ENCODE measurements at places on chromosomes 3 and 15. TPM values are rescaled to one million over a fixed set of nuclear protein-coding genes. Genes with fewer than 3 reads are reported as not detected.

DNA sequence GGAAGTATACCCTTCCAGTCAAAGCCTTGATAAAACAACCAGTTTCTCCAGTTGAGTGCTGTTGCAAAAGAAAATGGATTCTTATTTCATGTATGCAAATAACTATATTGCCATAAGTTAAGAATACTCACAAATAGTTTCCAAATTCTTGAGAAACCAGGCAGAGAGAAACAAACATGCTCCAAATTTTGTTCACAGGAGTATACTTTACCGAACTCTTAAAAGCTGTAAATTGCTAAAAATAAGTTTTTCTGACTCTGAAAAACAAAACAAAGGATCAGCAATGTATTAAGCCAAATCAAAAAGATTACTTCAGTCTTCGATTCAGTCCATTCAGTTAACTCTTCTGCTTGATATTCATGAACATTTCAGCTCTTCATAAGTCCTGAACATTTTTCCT, 646.5 kb downstream of the MCTP2 start:
- DNase-seq: peak; percentile 2

GRCh38 chr3:30943206-30943605, 48.7 kb upstream of the GADL1 start:
- DNase-seq: no peak

DNA sequence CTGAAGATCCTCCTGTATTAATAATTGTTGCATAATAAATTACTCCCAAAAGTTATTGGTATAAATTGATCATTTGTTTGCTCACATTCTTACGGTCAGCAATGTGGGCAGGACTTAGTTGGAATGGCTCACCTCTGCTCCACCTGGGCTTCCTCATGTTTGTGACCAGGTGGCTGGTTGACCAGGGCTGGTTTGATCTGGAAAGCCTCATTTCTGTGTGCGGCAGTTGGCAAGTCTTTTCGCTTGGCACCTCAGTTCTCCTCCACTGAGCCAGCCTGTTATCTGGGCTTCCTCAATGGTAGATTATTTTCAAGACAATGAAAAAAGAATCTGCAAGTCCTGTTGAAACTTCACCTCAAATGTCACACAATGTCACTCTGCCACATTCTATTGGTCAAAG, 301.1 kb downstream of the TBL1XR1 start:
- DNase-seq: no peak

- no peak for DNase-seq
Observed at GRCh38 chr3:128619146-128619890, 31.3 kb downstream of the RPN1 start.

GRCh38 chr3:178072391-178073305, 463.6 kb upstream of the KCNMB2 start:
- no peak for DNase-seq

- no peak for DNase-seq
Observed at GRCh38 chr15:55475842-55476241, 32.2 kb downstream of the DNAAF4 start.

- no peak for DNase-seq
Observed at GRCh38 chr3:26668171-26668570, 45.6 kb downstream of the LRRC3B start.

- DNase-seq: no peak
Observed at GRCh38 chr3:12192655-12193484, 34.2 kb upstream of the TIMP4 start.

GRCh38 chr3:160150525-160150924, 74.7 kb upstream of the C3orf80 start:
- DNase-seq: no peak

- no peak for DNase-seq
Observed at GRCh38 chr3:38163117-38163840, 2.1 kb upstream of the OXSR1 start.

DNA sequence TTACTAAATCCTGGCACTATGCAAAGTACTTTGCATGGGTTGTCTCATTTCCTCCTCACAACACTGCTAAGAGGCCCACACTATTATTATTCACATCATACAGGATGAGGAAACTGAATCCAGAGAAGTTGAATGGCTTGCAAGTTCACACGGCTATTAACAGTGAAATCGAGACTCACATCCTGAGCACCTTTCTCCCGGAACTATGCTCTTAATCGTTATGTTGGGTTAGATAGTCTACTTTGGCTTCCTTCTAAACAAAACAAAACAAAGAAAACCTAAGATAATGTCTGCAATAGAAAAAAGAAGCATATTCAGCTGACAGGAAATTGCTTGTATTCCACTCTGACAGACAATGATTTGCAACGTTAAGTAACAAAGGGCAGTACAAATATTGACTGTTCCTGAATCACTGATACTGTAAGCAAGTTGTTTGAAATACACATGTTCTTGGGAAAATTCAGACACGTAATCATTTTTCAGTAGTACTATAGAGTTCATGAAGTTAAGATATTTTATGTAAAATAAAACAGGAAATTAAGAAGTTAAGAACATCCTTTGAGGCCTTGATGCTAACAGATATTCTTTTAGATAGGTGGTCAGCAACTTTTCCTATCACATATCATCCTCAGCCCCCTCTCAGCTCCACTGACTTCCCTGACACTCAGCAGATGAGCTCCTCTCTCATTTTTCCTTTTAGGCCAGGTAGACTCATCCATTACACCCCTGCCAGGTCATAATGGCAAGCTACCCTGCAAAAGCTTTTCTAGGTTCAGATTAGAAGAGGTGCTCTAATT, 40.7 kb downstream of the C2CD4B start:
- no peak for DNase-seq

- no peak for DNase-seq
Observed at GRCh38 chr3:175518459-175518858, 659.3 kb downstream of the NAALADL2 start.

GRCh38 chr3:48951764-48952163, 33.1 kb downstream of the ARIH2 start:
- DNase-seq: no peak

DNA sequence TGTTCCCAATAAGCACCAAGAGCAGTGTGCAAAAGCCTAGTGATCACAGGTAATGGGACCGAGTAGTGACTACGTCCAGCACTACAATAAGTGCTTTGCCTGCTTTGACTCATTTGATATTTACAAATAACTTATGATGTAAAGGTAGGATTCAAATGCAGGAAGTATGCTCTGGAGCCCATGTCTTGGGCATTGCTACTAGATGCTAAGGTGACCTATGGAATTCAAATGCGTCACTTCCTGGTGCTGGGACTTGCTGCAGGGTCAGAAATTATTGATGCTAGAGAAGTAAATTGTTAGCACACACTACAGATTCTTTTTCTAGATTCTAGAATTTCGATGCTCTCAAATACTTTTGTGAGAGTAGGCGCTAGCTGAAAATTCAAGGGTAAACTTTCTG, 101.2 kb upstream of the TSC22D2 start:
- no peak for DNase-seq

GRCh38 chr15:47803767-47804166, 86.5 kb downstream of the SEMA6D start:
- no peak for DNase-seq

DNA sequence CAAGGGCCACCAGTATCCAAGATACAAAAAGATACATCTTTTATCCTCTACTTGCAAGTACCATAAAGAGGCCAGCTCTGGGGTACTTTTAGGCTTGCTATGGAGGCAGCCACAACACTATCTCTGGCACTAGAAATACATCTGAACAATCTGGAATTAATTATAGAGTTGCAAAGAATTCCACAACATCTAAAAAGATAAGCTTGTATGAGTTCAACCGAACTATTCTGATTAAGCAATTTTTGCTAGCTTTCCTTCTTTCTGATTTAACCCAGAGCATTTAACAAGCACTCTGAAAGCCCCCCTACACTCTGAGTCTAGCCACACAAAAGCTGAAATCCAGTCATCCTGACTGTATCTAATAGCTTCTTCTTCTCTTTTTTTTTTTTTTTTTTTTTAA, 95.4 kb downstream of the FRMD5 start:
- no peak for DNase-seq

- no peak for DNase-seq
Observed at GRCh38 chr3:102374863-102375634, 59.8 kb upstream of the ZPLD1 start.

- no peak for DNase-seq
Observed at GRCh38 chr15:88066636-88067330, 189.8 kb downstream of the NTRK3 start.

DNA sequence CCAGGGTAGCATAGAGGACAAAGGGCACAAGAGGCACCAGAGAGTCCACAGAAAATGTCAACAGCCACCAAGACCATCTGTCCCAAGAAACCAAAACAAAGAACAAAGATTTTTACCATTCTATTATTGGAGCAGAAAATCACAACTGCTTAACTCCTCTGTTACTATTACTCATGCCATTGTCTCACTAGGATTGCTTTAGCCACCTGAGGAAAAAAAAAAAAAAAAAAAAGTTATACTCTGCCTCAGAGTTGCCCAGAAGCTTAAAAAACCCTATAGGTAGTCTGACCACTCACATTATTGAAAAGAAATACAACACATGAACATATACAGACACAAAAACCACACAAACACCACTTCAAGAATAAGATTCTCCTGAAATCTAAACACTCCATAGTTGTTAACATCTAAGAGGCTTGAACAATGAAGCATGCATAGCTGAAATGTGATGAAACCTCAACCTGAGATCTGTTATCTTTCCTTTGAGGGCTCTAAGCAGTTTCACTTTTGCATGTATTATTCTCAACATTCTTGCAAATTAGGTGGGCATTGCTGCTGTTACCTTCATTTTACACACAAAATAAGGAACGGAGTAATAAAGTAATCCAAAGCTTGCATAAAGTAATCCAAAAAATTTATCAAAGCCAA, 85.4 kb downstream of the IGSF11 start:
- no peak for DNase-seq

GRCh38 chr15:43966646-43967045, 139.8 kb downstream of the WDR76 start:
- DNase-seq: no peak

GRCh38 chr15:80159811-80160569, 7.2 kb downstream of the FAH start:
- peak; percentile 39 for DNase-seq

DNA sequence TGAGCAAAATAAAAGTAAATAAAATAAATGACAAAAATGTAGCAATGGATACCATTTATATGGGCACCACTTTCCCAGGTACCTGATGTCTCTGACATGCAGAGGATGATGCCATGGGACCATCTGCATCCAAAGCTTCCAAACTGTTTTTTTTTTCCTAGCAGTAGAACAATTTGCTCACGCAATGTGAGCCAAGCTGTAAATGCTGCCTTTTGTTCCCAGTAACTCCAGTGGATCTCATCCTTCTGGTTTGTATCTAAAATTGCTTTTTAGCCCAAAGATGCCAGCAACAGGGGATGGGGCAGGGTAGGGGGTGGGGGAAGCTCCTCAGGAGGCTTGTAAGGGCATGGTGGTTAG, 32.7 kb downstream of the SLC12A8 start:
- DNase-seq: no peak

DNA sequence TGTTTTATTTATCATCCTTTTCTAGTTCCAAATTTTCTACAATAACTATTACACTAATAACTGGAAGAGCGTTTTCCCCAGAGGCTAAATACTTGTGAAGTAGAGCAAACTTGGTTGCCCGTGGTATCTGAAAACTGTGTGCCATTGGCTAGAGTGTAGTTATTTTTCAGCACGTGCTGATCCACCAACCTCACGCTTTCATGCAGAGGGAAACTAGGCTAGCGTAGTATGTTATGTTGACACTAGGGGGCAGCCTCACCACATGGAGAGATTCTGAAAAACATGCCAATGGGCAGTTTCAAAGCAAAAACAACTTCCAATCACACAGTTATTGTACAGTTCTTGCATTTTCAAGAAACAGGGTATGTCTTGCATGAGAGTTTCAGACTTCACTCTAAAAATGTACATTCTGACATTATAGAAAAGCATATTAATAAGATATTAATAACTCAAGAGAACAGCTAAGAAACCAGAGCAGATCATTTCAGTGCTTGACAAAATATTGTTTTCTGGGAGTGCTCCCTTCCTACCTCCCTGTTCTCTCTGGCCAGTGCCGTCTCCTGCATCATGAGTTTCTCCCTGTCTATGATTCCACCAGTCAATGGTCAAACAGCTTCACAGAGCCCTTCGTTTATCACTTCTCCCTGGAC, 39.7 kb downstream of the SPATA12 start:
- peak; percentile 57 for DNase-seq

Gene MME
- total RNA-seq: 0.12 TPM

Gene TYRO3
- total RNA-seq: 16.5 TPM

Gene PLXNB1
- 17.8 TPM for total RNA-seq

Gene SELENOT
- total RNA-seq: 138 TPM

Gene GOLGA6D
- total RNA-seq: not detected

Gene MAGEF1
- total RNA-seq: 36.9 TPM

Gene CTXN2
- not detected for total RNA-seq

Gene COMMD2
- 48.0 TPM for total RNA-seq

Gene PRR20G
- total RNA-seq: not detected

Gene IFT122
- 23.4 TPM for total RNA-seq

Gene SYNPR
- total RNA-seq: not detected

Gene CATSPER2
- 5.8 TPM for total RNA-seq

Gene CKMT1B
- not detected for total RNA-seq
